ENCODE measurements at places on chromosomes 12 and 14.

DNA sequence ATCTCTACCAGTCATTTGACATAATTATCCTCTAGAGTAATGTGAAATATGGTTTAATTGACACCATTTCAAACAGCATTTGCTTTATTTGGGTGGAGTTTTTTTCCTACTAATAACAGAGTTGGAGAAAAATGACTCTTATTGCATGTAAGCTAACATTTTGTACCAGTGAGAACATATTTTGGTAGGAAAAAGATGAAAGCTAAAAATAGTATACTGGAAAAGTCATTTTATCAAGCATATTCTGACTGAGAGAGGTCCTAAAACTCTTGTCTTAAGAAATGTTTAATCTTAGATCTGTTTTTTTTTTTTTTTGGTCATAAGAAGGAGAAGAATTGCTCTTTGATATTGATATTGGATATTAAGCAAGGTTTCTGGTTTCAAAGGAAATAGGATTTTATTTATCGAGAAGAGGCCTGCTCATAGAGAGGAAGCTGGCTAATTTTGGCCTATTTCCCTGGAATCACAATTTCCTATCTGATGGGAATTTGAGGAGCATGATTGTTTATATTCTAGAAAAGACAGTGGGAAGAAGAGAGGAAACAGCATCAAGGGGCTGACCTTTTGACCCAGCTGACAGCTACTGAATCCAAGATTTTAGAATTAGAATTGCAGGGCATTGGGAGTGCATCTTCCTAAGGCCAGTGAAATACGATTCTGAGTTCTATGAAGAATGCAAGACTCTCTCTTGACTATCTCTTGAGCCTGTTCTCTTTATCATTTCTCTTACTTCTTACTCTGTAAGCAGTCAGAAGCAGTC, 19.4 kb downstream of the OTOGL start:
- DNase-seq, result no peak

- no peak for DNase-seq
Observed at GRCh38 chr14:73851000-73851399, 631 bp upstream of the PTGR2 start.

DNA sequence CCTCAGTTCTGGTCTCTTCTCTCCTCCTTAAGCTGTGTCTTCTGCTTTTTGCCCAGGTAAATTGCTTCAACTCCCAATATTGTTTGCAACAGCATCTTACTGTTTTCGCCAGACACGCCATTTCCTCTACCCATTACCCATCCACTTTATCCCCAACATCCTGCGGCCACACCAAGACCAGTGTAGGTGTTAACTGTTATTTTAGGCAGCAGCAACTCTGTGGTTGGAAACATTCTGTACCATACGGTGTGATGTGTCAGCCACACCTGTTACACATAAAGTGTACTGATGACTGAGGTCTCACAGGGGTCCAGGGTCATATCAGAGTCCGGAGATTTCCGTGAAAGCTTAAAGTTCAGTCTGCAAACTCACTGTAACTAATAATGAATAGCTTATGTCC, 21.8 kb upstream of the KLRD1 start:
- no peak for DNase-seq

- no peak for DNase-seq
Observed at GRCh38 chr12:4769073-4769472, 48.9 kb downstream of the GALNT8 start.

- no peak for DNase-seq
Observed at GRCh38 chr12:1281683-1282366, 290.8 kb downstream of the ERC1 start.

Measured in stimulated activated CD8-positive, alpha-beta memory T cell treated with anti-CD3 and anti-CD28 coated beads, Interleukin-15, amount 100 ng/mL, for 1 hour (primary cell).